ENCODE measurements at places on chromosomes 5 and 9.
A peak's percentile ranks its signal among the peaks of the same experiment; 100 is the strongest.

GRCh38 chr5:96175090-96175489 is 213.4 kb upstream of the ELL2 start:
- no peak for DNase-seq

DNA sequence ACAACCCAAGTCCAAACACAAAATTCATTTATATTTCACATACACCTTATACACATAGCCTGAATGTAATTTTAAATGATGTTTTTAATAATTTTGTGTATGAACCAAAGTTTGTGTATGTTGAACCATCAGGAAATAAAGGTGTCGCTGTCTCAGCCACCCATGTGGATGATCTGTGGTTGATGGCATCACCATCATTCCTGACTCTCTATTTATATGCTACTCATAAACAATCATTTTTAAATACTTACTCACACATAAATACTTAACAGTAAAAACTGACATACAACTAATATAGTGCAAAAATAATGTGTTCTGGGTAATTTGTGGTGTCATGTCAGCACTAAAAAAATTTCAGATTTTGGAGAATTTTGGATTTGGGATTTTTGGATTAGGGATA is 38.4 kb downstream of the SMC5 start:
- DNase-seq: no peak

- no peak for DNase-seq
These were observed 57.3 kb downstream of the UBE2QL1 start for GRCh38 chr5:6505783-6506557.

DNA sequence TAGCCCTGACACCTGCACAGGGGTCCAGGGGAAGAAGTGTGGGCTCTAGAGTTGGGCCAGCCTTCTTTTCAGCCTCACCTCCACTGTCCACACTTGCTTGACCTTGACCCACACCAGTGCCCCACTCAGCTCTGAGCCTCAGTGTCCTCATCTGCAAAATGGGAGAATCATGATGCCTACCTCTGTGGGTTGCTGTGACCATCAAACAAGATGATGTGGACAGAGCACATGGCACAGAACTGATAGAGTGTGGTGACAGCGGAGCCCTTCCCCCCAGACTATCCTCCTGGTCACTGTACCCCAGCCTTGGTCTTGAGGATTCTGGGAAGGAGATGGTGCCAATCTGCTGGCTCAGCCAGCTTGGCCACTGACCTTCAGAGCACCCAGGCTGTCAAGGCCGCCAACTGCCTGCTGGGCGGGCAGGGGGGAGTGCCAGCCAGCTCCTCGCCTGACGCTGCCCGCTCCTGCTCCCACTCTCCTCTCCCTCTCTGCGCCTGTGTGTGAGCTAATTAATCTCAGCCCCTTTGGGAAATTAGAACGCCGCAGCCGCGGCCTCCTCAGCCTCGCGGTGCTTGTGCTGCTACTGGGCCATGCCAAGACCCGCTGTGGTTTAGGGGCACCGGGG is 16.7 kb downstream of the CXXC5 start:
- DNase-seq: no peak

DNA sequence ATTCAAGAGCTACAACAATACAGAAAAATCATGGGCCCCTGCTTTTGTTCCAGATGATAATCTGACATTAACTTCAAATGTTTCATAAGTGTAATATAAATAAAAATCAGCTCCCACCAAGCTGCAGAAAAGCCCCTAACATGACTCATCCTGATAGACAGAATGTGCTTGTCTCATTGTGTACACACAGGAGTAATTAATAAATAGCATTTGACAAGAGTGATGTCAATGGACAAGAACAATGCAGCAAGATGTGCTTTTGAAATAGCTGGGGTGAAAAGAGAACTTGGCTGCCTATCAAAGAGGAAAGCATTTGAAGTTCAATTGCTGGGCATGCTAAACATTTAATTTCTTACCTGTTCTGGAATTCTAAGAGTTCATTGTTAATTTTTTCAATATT is 79.2 kb downstream of the DNAH5 start:
- no peak for DNase-seq

DNA sequence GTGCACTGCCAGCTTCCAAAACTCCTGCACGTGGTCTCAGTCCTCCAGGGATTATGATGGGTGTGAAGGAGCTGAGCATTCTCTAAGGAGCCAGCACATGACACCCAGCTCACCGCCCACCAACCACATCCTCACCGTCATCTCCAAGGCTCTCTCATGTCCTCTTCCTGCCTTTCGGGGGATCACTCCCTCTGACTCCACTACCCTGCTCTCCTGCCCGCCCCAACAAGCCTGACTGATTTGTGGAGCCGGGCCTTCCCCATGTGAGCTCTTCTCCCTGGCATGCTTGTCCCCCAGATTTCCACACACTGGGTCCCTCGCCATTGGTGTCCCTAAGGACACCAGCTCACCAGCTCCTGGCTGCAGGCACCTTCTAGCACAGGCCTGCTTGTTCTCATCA is 1.9 kb downstream of the ABO start:
- DNase-seq: no peak

DNA sequence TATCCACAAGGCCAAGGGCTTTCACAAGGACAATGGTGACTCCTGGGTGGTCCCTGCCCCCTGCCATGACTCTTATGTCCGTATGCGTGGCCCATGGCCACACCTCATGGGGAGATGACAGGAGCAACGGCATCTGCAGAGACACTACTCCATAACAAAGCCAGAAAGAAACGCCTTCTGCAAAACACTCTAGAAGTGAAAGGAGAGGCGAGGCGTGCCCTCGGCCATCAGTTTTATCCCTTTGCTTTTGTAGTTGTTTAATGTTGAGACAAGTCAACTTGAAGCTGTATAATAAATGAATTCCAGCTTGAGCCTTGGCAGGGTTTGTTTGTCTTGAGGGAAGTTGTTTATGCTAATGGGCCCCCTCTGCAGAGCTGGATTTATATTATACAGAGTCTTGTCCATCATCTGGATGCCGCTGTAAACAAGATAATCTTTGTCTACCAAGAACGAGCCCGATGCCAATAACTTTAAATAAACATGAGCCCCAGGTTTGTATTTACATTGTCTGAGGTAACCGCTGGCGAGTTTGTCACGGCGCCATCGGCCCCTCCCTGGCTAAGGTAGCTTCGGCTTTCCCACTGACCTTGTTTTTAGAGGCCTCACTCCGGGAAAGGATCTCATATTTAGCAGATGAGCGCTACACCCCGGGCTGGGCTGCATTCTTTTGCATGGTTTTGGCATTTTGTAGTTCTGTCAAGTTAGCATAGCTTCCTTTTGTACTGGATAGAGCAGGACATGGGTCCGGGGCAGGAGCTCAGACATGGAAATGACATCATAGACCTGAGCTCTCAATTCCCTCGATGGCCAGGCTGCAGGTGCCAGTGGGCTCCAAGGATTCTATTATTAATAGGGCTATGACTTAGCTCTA is 165.3 kb downstream of the ERCC6L2 start:
- DNase-seq: no peak

DNA sequence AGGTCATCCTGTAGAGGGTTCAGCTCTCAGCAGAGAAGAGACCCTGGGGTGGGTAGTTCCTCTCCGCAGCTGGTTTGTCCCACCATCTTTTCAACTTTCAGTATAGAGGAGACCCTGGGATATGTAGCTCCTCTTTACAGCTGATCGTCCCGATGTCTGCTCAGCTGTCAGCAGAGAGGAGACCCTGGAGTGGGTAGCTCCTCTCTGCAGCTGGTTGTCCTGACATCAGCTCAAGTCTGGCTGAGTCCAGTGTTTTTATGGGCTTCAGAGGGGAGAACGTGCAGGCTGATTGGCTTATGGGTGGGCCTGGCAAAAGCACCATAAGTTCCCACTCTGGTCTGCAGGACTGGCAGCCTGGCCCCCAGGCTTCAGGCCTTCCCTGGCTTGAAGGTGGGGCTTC is 80.8 kb downstream of the NLN start:
- DNase-seq: no peak

DNA sequence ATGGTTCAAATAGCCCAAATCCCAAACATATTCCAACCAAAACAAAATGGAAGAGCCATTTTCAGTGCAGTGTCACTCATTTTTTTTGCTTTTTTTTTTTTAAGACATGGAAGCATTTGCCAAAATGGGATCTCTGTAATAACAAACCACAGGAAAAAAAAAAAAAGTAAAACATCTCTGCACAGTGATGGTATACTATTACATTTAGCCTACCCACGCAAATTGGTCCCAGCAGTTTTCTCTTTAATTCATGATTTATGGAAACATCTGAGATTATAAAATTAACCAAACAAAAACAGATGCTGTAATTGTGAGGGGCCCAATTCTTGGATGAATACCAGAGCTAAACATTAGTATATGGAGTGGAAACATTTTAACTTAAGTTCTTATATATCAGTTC is 566.6 kb downstream of the ZNF608 start:
- DNase-seq: no peak

GRCh38 chr9:34124926-34125325 is 1.6 kb downstream of the DCAF12 start:
- no peak for DNase-seq

- DNase-seq: no peak
These were observed 203.8 kb downstream of the SNCAIP start for GRCh38 chr5:122515709-122516431.

DNA sequence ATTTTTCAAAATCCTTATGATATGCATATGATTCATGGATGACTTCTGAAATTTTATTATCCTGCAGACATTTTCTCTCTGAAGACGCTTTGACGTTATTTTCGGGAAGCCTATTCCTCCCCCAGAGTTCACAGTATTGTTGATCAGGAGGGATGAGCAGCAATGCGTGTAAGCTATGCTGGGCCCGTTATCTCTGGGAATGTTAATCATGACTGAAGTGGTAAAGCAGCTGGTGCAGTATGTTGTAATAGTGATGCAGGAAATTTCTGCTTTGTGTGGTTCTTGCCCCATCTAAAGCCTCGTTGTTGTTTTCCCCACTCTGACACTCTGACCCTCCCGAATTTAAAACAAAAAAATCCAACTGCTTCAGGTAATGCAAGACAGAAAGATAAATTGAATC is 1797.8 kb upstream of the WWC1 start:
- DNase-seq: no peak

GRCh38 chr5:72244862-72245371 is 75.1 kb downstream of the MRPS27 start:
- no peak for DNase-seq

DNA sequence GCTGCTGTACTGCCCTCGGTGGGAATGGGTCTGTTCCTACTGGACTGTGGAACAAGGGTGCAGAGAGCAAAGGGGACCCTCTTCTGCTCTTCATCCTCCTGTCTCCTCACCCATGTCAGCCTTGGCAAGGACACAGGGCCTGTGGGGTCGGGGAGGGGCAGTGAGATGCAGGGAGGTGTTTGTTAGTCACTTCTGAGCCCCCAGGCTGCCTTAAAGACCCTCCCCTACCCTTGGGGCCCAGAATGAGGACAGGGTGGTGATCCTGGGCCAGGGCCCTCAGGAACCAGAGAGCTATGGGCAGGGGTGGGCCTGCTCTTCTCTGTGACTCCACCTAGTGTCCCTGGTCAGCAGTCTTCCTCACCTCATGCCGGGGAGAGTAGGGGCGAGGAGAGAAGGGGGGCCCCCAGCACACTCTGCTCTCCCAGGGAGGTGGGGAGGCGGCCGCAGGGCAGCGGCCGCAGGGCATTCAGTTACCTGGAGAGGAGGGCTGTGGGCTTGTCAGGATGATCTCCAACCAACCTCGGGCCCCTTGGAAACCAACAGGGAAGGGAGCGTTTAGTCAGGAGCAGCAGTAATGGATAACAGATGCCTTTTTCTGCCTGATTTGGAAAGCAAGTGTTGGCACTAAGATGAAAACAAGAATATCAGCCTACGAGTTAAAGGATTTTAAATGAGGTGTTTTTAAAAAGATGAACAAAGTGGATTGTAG is 62.0 kb upstream of the GARNL3 start:
- DNase-seq: no peak

DNA sequence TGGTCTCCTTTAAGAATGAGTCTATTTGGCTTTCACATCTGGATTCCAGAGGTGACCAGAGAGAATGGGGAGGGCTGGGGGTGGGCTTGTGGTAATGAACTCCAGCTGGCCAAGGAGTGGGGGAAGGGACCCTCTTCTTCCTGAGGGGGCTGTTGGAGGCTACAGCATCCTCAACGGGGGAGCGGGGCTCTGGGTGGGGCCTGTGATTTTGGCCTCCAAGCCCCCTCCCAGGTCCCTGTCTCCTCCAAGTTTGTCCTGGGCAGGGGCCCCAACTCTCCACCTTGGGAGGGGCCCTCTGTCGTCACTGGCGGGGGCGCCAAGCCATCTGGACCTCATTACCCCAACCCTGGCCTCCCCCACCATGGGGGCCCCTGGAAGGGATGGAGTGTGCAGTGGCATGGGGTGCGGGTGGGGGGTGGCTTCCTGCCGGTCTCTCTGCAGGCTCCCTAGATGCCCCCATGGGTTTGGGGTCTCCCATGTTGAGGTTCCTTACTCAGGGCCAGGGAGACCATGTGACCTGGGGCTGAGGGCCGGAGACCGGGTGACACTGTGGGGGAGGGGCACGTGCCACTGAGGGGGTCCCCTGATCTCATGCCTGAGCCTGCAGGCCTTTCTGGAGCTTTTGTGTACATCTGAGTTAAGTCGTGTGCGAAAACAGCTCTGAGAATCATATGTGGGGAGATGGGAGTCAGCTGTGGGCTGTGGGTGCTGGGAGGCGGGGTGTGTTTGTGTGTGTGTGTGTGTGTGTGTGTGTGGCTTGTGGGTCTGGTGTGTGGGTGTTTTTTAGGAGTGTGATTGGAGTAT is 32.4 kb downstream of the GOLGA2 start:
- no peak for DNase-seq

DNA sequence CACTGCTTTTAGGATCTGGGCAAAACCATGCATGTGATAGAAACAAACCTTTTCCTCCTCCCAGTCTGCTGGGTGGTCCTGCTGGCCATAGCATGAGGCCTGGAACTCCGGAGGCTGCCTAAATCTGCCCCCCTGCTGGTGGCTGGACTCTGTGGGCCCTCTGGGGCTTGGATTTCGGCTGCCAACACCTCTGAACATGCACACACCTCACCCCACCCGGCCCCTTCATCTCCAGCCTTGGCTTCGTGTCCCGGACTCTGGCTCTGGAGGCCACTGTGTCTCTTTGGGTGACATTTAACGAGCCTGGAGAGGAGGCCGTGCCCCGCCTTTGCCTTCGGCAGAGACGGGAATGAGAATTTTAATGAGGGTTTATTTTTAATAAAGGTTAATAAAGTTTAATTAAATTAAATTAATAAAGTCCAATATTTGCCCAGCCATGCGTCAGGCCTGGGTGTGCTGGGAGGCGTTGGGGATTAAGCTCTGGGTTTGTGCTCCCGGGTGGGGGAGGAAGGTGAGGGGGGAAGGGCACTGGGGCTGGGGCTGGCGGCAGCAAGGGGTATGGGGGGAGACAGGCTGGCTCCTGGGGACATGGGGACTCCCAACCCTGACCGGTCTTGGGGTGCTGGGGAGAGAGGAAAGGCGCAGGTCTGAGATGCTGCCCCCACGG is 251.8 kb downstream of the PBX3 start:
- no peak for DNase-seq

GRCh38 chr5:73448463-73449136 is at the start of gene FOXD1:
Gene FOXD1, minus strand, starts transcription at chr5:73448777. Its CDS starts 415 bp downstream, at chr5:73448362.
- DNase-seq: peak; percentile 35

DNA sequence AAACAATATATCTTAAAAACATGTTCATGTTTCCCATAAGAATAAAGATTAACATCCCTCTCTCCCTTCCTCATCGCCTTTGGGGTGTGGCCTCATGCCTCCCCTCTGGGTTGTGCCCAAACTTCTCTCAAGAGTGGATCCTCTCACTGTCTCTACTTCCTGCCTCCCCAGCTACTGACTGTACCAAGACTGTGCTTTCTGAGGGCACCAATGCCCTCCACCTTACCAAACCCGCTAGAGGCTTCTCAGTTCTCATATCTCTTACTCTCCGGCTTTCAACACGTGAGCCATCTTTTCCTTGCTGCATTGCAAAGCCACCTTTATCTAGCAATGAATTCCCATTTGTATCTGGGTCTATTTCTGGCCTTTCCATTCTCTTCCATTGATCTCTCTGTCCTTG is 34.4 kb upstream of the KCNIP1 start:
- DNase-seq: no peak

- DNase-seq: no peak
These were observed 453.9 kb downstream of the TUSC1 start for GRCh38 chr9:25224309-25224708.

All from activated CD4-positive, alpha-beta T cell treated with anti-CD3 and anti-CD28 coated beads for 4 hours (primary cell).